ENCODE measurements at places on chromosomes 1 and 21.

DNA sequence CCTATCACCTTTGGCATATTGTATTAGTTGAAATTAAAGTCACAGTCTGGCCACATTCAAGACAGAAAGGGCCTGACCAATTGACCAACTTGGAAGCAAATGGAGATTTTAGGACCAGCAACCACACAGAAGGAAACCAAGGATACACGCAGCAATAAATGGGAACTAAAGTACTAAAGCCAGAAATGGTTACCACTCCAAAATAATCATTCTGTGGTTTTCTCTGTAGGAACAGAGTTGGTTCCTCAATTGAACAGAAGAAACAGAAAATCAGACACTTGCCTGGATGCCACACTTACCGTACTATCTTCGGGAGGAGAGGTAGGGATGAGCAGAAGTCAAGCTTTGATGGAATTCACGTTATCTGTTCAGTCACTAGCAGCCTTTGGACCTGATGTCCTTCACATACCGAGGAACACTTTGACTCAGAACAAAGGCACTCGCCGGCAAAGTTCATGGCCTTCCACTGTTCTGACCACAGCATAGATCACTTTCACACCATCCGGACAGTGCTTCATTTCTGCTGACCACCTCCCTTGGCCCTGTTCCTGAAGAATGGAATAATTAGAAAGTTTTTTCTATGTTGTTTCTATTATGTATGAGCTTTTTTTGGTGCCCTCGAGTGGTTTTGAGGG is 96.9 kb downstream of the LPAR3 start:
- no peak for DNase-seq

DNA sequence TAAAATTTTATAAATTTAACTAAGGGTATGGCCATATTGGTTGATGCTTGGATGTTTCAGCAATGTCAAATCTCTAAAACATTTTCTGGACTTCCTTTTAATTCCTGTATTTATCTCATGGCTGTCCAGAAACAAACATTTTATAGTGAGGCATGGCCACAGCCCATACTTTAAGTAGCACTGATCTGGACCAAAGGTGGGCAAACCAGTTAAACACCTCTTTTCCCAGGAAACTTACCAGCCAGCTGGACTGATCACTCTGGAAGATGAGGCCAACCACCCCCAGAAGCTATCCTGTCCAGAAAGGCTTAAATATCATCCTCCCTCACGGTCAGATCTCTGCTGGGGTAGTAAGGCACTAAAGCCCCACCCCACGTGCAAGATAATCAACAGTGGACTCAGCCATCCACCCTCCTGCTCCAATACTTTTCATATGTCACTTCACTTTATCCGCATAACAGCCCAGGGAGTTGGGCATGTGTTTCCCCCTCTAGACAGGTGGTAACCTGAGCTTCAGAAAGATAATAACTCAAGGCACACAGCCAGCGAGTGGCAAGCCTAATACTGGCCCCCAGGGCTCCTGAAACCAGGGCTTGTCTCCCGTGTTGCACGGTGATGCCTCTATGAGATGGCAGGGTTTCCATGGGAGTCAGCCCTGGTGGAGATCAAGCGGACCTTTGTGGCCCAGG is 120.5 kb upstream of the NGF start:
- DNase-seq = no peak

DNA sequence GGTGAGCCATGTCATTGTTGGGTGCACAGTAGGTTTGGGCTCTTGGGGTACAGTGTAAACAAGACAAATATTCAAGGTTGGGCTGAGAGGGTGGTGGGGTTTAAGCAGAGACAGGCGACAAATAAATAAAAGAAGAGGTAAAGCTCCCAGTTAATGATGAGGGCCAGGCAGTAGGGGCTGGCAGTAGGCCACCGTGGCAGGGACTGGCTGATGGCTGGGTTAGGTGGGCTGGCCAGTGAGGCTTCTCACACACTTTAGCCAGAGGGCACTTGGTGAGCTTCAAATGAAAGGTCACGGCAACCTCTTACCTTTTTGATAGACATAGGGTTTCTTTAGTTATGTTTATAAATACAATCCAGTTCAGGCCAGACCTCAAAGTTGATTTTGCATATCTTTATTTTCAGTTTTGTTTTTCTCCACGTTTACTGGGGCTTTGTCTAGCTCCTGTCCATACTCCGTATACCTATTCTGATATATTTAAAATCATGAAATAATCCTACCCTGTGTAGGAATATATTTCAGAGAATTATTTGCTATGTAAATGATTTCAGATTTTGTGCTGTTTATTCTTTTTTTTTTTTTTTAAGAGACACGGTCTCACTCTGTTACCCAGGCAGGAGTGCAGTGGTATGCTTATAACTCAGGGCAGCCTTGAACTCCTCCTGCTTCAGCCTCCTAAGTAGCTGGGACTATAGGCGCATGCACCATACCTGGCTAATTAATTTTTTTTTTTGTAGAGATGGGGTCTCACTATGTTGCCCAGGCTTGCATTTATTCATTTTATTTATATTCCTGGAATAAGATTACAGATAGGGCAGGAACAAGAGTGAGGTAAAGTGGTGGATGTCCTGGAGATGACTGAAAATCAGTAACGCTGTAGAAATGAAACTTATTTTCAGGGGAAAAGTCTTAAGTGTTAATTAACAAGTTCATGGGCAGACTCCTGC is 122.7 kb downstream of the RYR2 start:
- no peak for DNase-seq

DNA sequence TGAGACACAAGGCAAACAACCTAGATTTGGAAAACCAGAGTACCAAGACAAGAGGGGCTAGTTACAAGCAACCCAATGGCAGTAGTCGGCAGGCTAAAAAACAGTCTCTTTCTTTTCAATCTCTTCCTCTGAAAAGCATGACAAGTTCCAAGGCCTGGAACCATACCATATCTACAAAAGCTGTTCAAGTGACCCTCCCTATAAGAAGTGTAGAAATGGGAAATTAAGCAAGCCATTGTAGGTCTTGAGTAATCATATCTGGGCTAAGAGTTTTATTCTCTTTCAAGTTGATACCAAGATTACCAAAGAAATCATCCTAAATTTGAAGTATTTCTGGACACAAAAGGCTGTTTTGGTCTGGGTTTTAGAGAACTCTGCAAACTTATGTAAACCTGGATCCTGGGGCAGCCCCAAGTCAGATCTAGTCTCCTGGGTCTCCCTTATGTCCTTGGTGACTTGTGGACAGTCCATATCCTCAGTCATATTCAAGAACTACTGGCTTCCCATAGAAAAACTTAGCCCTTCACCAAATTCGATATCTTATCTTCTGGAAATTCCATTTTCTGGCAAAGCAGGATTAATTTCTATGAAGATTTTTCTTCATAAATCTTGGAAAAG is 24.7 kb downstream of the FMO3 start:
- DNase-seq = no peak

- no peak for DNase-seq
These were observed 28.4 kb downstream of the RRP1B start for GRCh38 chr21:43687566-43688399.

DNA sequence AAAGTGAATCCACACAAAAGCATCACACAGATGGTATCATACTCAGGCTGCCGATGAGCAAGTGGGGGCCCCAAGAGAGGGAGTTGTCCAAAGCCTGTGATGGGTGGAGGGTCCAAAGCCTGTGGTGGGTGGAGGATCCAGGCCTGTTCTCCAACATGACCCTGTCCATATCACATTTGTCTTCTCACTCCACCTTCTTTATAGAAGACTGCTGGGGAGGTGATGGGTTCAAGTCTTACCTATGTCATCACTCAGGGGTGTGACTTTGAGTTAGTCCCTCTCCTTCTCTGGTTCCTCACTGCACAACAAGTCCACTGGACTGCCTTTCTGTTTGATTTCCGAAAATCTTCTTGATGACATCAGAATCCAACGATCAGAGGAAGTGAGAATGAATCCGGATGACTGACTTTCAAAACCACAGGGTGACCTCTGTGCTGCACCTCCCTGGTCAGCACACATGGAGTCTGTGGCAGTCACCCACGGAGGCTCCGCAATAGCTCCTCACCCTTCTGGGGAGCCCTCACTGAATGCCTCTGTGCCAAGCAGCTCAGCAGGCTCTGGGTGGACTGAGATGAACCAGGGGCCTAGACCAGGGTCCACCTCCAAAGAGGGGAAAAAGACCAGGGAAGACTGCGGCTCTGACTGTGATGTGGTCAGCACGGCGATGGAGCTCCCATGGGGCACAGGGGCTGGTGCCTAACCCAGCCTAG is 166.8 kb downstream of the HIVEP3 start:
- no peak for DNase-seq

DNA sequence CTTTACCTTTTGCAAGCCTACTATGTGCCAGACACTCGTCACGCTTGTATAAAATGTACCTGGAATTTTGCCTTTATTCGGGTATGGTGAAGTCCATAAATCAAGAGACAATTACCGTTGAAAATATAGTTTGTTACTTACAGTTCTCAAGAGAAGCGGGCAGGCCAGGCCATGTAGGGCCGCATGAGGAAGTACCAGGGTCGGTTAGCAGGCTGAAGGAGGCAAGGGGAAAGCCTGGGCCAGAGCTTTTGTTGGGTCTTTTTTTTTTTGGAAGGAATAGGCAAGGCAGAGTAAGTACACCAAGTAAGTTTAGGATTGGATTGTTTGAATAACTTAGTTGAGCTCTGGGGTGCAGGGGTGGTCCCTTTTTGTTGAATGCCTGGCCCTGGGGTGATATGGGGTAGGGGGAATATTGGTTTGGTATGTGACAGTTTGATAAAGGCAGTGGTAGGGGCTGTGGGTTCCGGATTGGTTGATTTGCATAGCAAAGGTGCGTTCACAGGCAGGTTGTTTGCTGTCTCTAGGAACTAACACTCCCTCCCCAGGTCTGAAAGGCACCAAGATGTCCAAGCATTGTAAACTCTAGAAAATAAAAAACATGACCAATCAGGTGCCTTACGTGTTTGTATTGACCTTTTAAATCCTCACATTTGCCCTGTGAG is 80.7 kb downstream of the KAZN start:
- DNase-seq = no peak

- no peak for DNase-seq
These were observed 22.8 kb downstream of the RD3 start for GRCh38 chr1:211469113-211469512.

GRCh38 chr1:47765236-47765635 is 231.9 kb downstream of the TRABD2B start:
- no peak for DNase-seq

GRCh38 chr1:13583595-13583965 is at the start of gene PDPN:
Gene PDPN, plus strand, starts transcription at chr1:13583832. Its CDS starts 202 bp downstream, at chr1:13584034.
- no peak for DNase-seq

GRCh38 chr1:10528066-10529014 is 53.6 kb downstream of the PEX14 start:
- DNase-seq = no peak

Measured in hematopoietic multipotent progenitor cell treated with erythropoietin and hydrocortisone succinate and interleukin-3 and kit ligand, for 17 days (in vitro differentiated cells).